Thoracic aorta endothelial cell (primary cell): ENCODE measurements at places on chromosomes 1 and 21. TPM values are rescaled to one million over a fixed set of nuclear protein-coding genes. Genes with fewer than 3 reads are reported as not detected.

CD164L2 gene
- not detected in 2 replicates for total RNA-seq

LGR6 gene
- not detected in 2 replicates for total RNA-seq

ETNK2 gene
- 8.0 and 11.2 TPM in 2 replicates for total RNA-seq

KCNE1 gene
- total RNA-seq, result 0.27 and 0.29 TPM in 2 replicates

EPHB2 gene
- 28.7 and 59.0 TPM in 2 replicates for total RNA-seq

SLC35F3 gene
- not detected in 2 replicates for total RNA-seq

MYBPH gene
- total RNA-seq, result not detected in 2 replicates

COL6A2 gene
- 0.50 and 0.80 TPM in 2 replicates for total RNA-seq

PDC gene
- total RNA-seq, result not detected in 2 replicates

ATF6 gene
- 74.3 and 83.1 TPM in 2 replicates for total RNA-seq

CD53 gene
- total RNA-seq, result not detected in 2 replicates

TRIM58 gene
- total RNA-seq, result 0.40 and 0.43 TPM in 2 replicates

AMY1C gene
- not detected in 2 replicates for total RNA-seq
